ENCODE measurements at places on chromosomes 1 and 21.
A peak's percentile ranks its signal among the peaks of the same experiment; 100 is the strongest.

GRCh38 chr1:13829152-13829769, 129.3 kb downstream of the PRDM2 start:
- peak; percentile 13 for DNase-seq

DNA sequence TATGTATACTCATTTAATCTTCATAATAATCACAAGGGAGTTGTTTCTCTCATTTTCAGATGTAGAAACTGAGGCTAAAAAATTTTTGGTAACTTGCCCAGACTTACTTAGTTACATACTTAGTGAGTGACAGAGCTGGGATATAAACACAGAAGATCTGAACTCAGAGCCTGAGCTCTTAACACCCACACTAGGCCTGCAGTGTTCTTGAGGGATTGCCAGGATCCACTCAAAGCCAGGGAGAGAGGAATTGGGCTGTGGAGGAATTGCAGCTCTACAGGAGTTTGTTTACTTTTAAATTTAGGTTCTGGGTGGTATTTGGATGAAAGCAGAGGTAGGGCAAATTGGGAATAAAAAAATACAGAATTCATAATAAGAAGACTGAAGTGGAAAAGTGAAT, 515.1 kb upstream of the PLXNA2 start:
- DNase-seq: no peak

- DNase-seq: no peak
These were observed 403.3 kb downstream of the KCTD3 start for GRCh38 chr1:215970406-215970805.

GRCh38 chr1:18716112-18716784, 85.6 kb downstream of the PAX7 start:
- DNase-seq: no peak

DNA sequence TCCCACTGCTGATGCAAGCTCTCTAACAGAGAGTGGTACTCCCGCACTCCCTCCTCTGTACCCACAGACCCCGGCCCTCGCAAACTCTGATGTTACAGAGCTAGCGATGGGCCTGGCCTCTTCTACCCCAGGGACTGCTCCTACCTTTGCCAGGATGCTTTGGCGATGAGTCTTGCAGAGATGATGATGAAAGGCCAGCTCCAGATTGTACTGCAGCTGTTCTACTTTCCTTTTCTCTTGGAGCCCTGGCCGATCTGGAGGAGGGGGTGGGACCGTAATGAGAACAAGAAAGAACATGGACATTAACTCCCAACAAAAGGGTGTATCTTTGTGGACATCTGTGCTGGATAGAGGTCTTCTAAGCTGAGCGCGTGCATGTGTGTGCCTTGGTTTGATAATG, 6.0 kb upstream of the LINGO4 start:
- DNase-seq: no peak

GRCh38 chr1:201222125-201222524, 31.5 kb downstream of the IGFN1 start:
- no peak for DNase-seq

DNA sequence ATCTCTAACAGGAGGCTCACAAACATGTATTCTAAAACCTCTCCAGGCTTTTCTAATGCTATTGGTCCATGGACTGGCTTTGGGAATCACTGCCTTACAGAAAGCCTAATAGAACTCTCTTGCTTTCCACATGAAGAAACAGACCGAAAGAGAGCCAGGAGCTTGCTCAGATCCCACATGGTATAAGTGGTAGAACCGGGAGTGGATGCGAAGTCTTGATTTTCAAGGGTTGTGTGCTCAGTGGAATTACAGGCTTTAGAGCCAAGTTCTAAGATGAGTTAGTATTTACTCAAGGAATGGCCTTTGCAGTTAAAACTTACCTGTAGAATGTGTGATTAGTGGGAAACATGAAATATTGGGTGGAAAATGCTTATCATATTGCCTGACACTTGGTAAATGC, 54.3 kb upstream of the HSD17B7 start:
- no peak for DNase-seq

DNA sequence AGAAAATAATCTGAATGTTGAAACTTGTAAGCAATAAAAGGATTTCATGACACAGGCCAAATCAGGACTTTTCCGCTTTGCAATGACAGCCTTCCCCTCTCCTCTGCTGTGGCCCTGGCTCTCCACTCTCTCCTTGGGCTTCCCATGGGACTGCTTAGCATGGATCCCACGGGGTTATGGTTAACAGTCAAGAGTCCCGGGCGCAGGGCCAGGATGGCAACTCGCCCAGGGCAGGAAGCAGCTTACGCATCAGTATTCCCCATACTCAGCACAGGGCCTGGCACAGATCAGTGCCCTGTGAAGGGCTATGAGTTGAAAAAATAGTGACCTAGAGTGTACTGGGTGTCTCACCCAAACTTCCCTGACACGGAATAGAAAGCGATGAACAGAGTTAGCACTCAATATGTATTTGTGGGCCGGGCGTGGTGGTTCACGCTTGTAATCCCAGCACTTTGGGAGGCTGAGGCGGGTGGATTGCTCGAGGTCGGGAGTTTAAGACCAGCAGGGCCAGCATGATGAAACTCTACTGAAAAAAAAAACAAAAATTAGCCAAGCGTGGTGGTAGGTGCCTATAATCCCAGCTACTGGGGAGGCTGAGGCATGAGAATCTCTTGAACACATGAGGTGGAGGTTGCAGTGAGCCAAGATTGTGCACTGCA, 29.1 kb upstream of the GRHL3 start:
- no peak for DNase-seq

DNA sequence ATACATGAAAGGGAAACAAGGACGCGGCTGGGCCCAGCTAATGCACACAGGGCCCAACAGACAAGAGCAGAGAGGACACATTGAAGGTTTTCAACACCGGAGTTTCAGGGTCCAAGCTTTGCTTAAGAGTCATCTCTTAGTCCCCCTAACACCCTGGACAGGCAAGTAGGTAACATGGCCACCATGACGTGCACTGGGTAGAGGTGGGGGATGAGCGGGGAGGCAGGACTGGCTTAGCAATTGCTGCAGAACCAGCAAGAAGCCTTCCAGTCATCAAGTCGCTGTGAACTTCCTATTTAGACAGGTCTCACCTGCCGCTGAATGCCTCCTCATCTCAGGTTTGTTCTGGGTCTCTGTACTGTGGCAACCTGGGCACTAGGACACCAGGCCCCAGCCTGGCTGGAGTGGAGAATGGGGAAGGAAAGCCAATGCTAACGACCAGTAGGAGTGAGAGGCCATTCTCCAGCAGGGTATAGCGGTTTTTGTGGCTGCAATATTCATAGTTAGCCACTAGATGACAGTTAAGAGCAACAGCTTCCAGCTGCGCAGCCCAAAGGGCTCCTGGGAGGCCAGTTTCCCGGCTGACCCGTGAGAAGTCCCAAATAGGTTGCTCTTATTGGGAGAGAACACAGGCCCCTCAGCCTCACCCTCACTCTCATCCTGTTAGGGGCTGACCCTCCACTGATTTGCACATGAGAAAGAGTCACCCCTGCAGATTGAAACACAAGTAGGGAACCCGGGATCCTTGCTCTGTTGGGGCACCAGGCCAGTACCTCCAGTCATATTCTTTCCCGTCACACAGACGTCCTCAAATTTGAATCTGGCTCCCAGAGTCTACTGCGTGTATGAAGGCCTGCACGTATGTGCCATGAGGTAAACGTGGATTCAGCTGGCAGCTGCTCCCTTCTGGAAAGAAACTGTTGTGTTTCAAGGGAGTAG, 6.0 kb upstream of the PIGC start:
- peak; percentile 54 for DNase-seq

DNA sequence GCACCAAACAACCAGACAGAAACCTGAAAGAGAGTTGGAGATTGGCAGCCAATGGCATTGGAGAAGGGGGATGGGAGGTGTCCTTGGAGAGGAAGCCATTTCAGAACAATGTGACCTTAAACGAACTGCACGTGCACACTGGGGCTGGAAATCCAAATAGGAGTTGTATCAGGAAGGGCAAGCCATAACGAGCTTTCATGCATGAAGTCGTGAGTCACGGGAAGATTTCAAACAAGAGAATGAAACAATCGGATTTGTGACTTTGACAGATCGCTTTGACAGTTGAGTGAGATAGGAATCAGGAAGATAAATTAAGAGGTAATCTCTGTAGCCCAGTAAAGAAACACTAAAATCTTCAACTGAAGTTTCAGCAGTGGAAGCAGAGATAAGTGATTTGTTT, 445.8 kb upstream of the ZP4 start:
- no peak for DNase-seq

GRCh38 chr1:15799928-15800835, 7.3 kb downstream of the UQCRHL start:
- DNase-seq: no peak

DNA sequence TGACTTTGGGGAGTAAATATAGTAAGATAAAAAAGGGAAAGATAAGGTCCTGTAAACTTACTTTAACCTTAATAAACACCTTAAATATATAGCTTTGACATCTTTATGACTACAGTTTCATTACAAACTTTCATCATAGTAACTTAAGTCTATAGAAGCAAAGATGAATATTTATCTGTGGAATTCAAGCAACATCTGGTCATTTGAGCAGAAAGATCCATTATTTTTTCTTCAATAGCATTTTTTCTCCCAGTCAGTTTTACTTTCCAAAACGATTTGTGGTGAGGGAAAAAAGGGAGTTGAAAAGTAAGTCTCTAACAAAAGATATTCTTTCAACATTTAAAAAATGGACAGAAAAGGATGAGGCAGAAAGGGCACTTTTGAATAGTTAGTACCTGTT, 69.0 kb downstream of the HMCN1 start:
- DNase-seq: no peak

DNA sequence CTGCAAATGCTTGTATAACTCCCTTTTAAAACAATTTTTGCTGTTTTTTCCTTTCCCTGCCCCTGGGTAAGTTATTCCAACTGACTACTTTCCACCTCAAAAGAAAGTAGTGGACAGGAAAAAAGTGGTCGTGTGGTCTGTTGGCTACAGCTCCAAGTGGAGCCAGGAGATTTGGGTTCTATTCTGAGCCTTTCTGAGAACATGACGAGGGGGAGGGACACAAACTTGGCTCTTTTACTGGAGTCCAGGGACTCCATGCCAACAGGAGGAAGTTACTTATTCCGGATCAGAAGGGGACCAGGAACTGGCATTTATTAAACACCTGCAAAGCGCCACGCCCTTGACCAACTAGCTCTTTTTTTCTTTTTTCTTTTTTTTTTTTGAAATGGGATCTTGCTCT, 79.0 kb upstream of the CAPZB start:
- no peak for DNase-seq

DNA sequence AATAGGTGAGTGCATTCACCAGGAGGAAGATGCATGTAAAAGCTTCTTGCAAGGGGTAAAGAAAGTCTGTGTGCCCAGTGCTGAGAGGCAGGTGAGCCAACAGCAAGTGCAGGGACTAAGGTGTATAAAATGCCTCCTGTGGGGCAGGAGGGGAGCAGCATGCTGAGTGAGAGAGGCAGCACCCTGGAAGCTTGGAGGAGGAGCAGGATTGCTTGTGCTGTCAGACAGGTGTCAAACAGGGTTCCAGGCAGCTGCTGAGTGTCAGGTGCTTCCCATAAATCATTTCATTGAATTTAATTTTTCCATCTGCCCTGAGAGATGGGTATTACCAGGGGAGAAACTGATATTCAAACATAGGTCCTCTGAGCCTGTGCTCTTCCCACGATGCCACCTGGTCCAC, 13.9 kb downstream of the BSND start:
- DNase-seq: no peak

GRCh38 chr1:205371871-205372660, 15.3 kb upstream of the KLHDC8A start:
- no peak for DNase-seq

DNA sequence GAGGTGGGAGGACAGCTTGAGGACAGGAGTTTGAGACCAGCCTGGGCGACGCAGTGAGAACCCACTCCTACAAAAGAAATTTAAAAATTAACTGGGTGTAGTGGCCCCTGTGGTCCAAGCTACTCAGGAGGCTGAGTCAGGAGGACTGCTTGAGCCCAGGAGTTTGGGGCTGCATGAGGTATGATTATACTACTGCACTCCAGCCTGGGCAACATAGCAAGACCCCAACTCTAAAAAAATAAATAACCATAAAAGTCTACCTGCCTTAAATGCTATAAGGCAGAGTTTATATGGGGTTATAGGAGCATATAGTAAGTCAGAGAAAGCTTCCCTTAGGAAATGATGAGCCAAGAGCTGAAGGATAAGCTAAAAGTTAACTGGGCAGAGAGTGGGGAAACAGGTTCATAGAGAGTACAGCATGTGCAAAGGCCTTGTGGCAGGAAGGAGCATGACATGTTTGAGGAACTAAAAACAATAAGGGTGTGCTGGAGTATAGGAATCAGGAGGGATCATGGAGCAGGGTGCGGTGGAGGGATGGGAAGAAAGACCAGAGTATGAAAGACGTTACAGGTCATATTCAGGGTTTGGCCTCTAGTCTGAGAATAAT, 68.3 kb downstream of the ADSS2 start:
- DNase-seq: no peak

- DNase-seq: no peak
These were observed 1.0 kb downstream of the LIN28A start for GRCh38 chr1:26411624-26412074.

GRCh38 chr1:83673312-83673711, 325.6 kb downstream of the TTLL7 start:
- DNase-seq: peak; percentile 16

GRCh38 chr1:84370266-84370665, 28.0 kb upstream of the DNASE2B start:
- no peak for DNase-seq

- DNase-seq: no peak
These were observed 25.0 kb downstream of the DUSP10 start for GRCh38 chr1:221716713-221717484.

DNA sequence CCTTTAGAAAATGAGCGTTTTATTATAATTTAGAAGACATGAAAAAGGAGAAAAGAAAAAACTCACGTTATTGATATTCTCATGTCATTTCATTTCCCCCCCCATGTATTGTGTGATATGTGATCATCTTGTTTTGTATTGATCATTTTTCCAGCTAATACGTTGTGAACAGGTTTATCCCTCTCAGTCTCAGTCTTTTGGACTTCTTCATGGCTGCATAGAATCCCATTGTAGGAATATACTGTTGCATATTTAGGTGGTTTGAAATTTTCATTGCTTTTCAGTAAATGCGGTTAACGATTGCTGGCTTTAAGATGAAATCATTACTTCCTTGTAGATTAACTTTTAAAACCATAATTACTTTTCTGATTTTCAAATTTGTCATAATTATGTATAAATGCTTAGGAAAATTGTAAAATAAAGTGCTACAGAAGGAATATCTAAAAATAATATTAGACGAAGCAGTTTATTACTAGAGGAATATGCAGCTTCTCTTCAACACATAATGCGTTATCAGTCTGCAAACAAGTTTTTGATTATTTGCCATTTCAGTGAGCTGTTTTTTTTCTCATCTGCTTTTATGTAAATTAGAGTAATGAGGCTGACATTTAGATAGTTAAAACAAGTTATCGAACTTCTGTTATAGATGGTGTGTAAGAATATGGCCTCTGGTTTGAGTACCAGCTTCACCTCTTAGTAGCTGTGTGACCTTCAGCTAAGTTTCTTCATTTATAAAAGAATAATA, 1.8 kb downstream of the SON start:
- DNase-seq: no peak

- no peak for DNase-seq
These were observed 25.6 kb upstream of the IL20 start for GRCh38 chr1:206839857-206840256.
